NCI-H526 treated with DMSO at 0.1 percent for 48 hours (cell line): ENCODE measurements at places on chromosomes 13 and 19.

DNA sequence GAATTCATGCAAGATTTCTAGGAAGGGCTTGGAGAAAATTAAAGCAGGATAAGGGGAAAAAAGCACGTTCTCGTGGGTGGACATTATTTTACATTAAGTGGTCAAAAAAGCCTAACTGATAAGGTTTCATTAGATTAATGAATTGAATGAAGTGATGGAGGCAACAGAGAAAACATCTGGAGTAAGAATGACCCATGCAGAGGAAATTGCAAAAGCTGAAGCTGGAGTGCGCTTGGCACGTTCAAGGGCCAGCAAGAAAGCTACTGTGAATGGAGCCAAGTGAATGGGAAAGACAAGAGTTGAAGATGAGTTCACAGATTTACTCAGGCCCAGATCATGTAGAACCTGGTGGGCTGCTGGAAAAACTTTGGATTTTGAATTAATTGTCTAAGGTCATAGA lies 777.9 kb downstream of the DACH1 start:
- DNase-seq = no peak

DNA sequence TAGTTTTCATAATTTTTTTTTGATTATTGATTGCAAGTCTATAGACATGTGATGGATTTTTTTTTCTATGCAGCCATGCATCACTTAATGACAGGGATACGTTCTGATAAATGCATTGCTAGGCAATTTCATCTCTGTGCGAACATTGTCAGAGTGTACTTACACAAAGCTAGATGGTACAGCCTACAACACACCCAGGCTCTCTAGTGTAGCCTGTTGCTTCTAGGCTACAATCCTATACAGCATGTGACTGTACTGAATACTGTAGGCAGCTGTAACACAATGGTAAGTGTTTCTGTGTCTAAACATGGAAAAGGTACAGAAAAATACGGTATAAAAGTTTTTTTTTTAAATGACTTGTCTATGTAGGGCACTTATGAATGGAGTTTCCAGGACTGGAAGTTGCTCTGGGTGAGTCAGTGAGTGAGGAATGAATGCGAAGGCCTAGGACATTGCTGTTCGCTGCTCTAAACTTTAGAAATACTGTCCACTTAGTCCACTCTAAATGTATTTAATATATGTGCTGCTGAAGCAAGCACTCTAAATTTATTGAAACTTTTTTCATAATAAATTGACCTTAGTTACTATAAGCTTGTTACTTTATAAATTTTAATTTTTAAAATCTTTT lies 20.3 kb downstream of the SPATA13 start:
- DNase-seq = no peak

GRCh38 chr13:30026909-30027308 lies 176.5 kb upstream of the UBL3 start:
- no peak for DNase-seq

GRCh38 chr13:98289339-98289945 lies 112.4 kb upstream of the RNF113B start:
- DNase-seq = no peak

- DNase-seq = peak; percentile 69
Observed at GRCh38 chr13:50801087-50801931, 42.2 kb downstream of the DLEU7 start.

GRCh38 chr13:94968040-94968756 lies 255.9 kb upstream of the SOX21 start:
- DNase-seq = peak; percentile 59

- DNase-seq = no peak
Observed at GRCh38 chr19:34722353-34722752, 11.7 kb upstream of the ZNF181 start.

GRCh38 chr13:86633346-86633745 lies 834.1 kb upstream of the SLITRK6 start:
- DNase-seq = no peak

DNA sequence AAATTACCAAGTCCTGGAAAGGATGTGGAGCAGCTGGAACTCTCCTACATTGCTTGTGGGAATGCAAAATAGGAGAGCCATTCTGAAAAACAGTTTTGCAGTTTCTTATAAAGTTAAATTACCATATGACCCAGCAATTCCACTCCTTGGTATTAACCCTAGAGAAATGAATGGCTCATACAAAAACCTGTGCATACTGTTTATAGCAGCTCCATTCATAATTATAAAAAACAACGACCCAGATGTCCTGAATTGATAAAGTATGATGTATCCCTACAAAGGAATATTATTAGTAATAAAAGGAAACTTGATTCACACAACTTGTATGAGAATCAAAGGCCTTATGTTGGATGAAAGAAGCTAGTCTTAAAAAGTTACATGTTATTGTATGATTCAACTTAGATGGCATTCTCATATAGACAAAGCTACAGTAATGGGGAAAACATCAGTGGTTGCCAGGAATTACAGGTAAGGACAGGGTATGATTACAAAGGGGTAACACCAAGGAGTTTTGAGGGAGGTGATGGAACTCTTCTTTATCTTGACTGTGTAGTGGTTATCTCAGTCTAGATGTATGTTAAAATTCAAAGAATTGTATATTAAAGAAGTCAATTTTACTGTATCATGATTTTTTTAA lies 35.4 kb downstream of the GPR180 start:
- DNase-seq = no peak

- DNase-seq = no peak
Observed at GRCh38 chr19:41433171-41433570, 6.0 kb upstream of the B3GNT8 start.

DNA sequence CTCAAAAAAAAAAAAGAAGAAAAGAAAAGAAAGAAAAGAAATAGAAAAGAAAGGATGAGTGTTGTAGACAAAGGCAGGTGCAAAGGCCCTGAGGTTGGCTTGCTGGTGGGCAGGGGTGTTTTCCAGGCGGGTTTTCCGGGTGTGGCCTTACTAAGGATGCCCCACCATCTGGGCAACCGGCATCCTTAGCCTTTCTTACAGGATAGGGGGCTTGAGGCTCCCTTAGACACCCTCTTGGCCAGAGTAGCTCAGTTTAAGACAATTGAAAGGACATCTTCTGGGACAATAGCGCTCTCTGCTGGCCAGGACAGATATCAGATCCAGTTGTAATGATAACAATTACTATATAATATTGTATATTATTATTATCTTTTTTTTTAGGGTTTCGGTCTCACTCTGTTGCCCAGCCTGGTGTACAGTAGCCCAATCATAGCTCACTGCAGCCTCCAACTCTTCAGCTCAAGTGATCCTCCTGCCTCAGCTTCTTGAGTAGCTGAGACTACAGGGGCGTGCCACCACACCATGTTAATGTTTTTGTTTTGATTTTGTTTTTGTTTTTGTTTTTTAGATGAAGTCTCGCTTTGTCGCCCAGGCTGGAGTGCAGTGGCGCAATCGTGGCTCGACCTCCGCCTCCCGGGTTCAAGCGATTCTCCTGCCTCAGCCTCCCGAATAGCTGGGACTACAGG lies 1.4 kb upstream of the QTRT1 start:
- peak; percentile 20 for DNase-seq

DNA sequence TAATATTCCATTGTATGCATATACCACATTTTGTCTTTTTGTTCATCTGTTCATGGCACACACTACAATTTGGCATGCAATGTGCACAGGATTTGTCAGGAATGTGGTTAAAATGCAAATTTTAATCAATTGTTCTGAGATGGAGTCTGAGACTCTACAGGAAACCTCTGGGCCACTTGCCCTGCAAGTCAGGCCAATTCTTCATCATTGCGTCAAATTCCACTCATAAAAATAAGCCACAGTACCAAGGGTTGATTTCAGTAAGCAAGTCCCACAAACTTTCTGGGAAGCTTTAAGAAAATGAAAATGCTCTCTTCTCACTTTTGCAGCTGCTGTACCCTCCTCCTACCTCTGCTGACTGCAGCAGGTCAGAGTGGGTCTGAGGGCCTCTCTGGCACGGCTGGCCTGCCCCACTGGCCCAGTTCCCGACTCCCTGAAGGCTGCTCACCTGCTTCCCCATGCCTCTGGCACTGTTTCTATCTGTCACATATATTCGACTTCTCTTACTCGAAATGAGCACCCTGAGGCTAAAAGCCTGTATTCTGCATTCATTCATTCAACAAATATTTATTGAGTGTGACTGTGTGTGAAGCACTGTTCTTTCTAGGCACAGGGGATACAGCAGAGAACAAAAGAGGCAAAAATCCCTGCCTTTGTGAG lies 83.8 kb upstream of the WASF3 start:
- no peak for DNase-seq

DNA sequence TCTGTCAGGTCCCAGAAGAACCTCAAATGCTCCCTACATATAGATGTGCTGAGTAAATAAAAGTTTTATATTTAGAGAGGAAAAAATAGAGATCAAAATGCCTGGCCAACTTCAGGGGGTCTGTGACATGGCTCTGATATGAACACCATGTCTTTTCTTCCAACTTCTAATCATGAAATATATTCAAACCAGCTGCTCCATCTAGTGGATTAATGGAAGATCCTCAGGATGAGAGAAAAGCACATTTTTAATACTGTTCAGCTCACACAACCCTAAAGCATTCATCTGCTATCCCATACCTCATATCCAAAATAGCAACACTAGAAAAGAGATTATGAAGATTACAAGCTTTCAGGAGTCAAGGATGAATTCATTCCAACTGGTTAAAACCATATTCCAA lies 56.0 kb upstream of the DOCK9 start:
- DNase-seq = peak; percentile 25

DNA sequence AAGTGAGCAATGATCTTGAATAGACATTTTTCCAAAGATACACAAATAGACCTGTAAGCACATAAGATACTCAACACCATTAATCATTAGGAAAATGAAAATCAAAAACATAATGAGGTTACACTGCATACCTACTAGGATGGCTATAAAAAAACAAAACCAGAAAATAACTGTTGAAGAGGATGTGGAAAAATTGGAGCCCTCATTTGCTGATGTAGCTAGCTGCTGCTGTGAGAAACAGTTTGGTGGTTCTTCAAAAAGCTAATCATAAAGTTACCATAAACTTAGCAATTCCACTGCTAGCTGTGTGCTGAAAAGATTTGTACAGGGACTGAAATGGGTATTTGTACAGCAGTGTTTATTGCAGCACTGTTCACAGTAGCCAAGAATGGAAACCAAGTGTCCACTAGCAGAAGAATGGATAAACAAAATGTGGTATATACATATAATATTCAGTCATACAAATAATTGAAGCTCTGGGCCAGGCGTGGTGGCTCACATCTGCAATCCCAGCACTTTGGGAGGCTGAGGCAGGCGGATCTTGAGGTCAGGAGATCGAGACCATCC lies 46.2 kb downstream of the PDS5B start:
- no peak for DNase-seq

DNA sequence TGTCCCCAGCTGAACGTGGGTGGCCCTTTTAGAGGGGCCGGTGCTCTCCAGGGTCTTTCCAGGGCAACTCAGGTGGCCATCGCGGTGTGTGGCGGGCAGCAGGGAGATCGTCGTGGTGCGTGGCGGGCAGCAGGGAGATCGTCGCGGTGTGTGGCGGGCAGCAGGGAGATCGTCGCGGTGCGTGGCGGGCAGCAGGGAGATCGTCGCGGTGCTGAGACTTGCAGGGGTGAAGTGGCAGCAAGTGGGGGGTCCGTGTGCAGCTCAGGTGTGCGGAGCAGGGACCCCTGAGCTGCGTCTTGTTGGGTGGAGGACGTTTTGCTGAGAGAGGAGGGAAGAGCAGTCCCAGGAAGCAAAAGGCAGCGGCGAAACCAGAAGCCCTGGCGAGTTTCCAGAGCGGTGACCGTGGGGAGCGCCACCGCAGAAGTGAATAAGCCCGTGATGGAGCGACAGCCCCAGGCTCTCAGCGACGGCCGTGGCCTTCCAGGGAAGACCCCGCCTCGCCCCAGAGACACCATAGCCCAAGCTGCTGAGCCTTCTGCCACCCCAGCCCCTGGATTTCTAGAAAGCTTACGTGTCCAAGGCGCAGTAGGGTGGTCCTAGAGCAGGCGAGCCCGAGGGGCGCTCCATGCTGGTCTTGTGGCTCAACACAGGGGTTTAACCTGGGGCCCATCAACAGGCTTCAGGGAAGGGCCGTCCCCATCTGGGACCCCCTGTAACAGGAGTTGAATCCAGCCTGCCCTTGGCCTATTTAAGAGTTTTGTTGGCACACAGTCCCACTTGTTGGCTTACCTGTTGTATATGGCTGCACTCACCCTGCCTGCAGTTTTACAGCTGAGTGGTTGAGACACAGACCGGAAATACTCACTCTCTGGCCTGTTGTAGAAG lies 5.4 kb downstream of the NCLN start:
- no peak for DNase-seq
